ENCODE measurements at places on chromosomes 2 and 18. TPM values are rescaled to one million over a fixed set of nuclear protein-coding genes. Genes with fewer than 3 reads are reported as not detected.

The ERFE gene
- 1.3 TPM for total RNA-seq

The PLEKHH2 gene
- total RNA-seq, result 4.4 TPM

The SALL3 gene
- total RNA-seq, result not detected

The ITGB1BP1 gene
- total RNA-seq, result 17.3 TPM

The CNTNAP5 gene
- total RNA-seq, result not detected

The UGT1A8 gene
- not detected for total RNA-seq

The PTPN18 gene
- total RNA-seq, result 10.6 TPM

The EXOC6B gene
- total RNA-seq, result 21.6 TPM

The RAMP1 gene
- 2.7 TPM for total RNA-seq

The CPLX4 gene
- not detected for total RNA-seq

The GPR35 gene
- total RNA-seq, result 0.52 TPM

The SERPINB10 gene
- total RNA-seq, result not detected

The SLC4A3 gene
- total RNA-seq, result 2.0 TPM

The COPS7B gene
- 14.0 TPM for total RNA-seq

The INO80D gene
- total RNA-seq, result 3.3 TPM

The MFSD2B gene
- under 0.01 TPM for total RNA-seq

The INHBB gene
- total RNA-seq, result not detected

The SFTPB gene
- 0.17 TPM for total RNA-seq

The COL6A3 gene
- total RNA-seq, result 1,632 TPM

The LCT gene
- total RNA-seq, result 0.09 TPM

The CLEC4F gene
- not detected for total RNA-seq

The CD8B gene
- total RNA-seq, result not detected

The LGALSL gene
- total RNA-seq, result 1.7 TPM

The AQP12B gene
- not detected for total RNA-seq

The IL18RAP gene
- total RNA-seq, result not detected

The CKAP2L gene
- total RNA-seq, result 1.3 TPM

The MOGAT1 gene
- total RNA-seq, result not detected

The NPAS2 gene
- 2.7 TPM for total RNA-seq

The EFHD1 gene
- total RNA-seq, result not detected

The WDR12 gene
- 29.2 TPM for total RNA-seq

The STK36 gene
- 25.9 TPM for total RNA-seq

The EFR3B gene
- 0.26 TPM for total RNA-seq

The ZNF804A gene
- 4.7 TPM for total RNA-seq

The CCDC121 gene
- 3.0 TPM for total RNA-seq

The SKOR2 gene
- total RNA-seq, result not detected

The RAX gene
- not detected for total RNA-seq

The PCARE gene
- total RNA-seq, result not detected

The CELF4 gene
- not detected for total RNA-seq

The GPAT2 gene
- 1.0 TPM for total RNA-seq

The ALPP gene
- not detected for total RNA-seq

The NAT8 gene
- not detected for total RNA-seq

The FEV gene
- total RNA-seq, result not detected

The CD226 gene
- 0.34 TPM for total RNA-seq

The CPSF3 gene
- total RNA-seq, result 43.8 TPM

The FSHR gene
- under 0.01 TPM for total RNA-seq

The TMEFF2 gene
- total RNA-seq, result 2.2 TPM

Measured in bronchial smooth muscle cell (primary cell).